PC-3 (cell line): ENCODE measurements at places on chromosomes 12 and 14. TPM values are rescaled to one million over a fixed set of nuclear protein-coding genes. Genes with fewer than 3 reads are reported as not detected.

Gene PLEKHD1
- 0.15 and 0.35 TPM in 2 replicates for total RNA-seq

Gene SENP1
- total RNA-seq = 16.9 and 20.9 TPM in 2 replicates

DNA sequence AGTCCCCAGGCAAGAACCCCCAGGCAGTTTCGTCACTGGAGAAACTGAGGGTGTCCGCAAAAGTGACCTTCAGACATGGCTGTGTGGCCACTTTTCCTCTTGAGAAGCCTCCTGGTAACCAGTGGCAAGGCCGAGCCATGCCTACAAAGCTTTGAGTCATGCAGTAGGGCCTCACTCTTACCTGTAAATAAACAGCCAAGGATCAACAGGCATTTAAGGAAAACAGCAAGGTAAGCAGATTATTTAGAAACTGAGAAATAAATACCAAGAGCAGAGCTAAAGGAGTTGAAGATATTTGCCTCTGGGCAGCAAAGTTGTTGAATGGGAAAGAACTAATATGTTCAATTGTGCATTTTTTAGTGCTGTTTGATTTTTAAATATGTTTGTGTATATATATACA, 141.0 kb upstream of the BCL2L14 start:
- no peak for DNase-seq

Gene KCNA1
- not detected in 2 replicates for total RNA-seq

GRCh38 chr12:43241986-43242385, 310.0 kb downstream of the ADAMTS20 start:
- DNase-seq = no peak
